ENCODE measurements at places on chromosomes 7 and 10.
A peak's percentile ranks its signal among the peaks of the same experiment; 100 is the strongest.

GRCh38 chr10:103605359-103606096 lies 112.0 kb downstream of the NEURL1 start:
- no peak for DNase-seq

DNA sequence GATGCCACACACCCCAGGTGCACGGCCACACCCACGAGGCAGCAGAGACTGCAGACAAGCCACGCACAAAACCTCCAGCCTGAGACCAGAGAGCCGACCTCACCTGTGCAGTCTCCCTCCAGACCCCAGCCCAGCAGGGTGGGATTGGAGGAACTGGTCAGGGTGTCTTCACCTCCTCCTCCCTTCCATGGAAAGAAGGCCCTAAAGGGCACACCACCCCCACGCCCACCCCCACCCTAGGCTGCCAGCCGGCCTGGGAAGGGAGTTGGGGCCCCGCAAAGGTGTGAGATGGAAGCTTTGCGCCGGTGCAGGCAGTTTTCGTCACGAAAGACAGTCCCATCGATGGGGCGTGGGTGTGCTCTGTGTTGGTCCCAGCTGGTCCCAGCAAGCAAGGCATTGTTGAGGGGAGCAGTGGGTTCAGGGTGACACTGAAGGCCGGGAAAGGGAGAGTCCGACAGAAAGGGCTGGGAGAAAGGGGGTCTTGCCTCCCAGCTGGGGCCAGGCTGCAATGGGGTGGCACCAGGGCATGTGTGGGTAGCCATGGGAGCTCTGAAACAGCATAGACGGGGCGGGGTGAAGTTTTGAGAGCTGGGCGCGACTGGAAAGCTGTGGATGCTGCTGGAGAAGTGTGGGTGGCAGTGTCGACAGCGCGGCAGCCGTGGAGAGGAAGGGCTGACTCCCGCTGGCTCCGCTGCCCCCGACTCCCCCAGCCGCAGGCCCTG lies 349.2 kb downstream of the GLRX3 start:
- no peak for DNase-seq

GRCh38 chr7:1290026-1290678 lies 57.5 kb downstream of the UNCX start:
- no peak for DNase-seq

- peak; percentile 44 for DNase-seq
These were observed 51.1 kb downstream of the CPEB3 start for GRCh38 chr10:92239600-92240288.

- DNase-seq = no peak
These were observed 3.4 kb upstream of the TCF7L2 start for GRCh38 chr10:112946649-112947048.

- no peak for DNase-seq
These were observed 264.0 kb upstream of the PRKCQ start for GRCh38 chr10:6843894-6844650.

- no peak for DNase-seq
These were observed 87.1 kb upstream of the HDAC9 start for GRCh38 chr7:18408461-18408860.

DNA sequence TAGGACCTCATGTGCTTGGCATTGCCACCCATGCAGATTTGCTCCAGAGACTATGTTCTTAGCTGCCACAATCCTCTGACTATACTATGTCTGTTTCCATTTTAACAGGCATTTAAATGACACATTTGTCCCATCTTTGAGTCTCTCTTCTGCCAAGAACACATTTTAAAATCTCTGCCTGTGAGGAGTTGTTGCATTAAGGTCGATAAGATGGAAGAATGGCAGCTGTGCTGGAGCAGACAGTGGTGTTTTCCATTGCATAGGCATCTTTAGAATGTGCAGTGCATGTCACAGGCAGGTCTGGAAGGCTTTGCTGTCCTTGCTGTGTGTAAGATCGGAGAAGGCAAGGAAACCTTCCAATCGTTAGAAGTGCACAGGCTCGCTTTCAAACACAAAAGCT lies 70.9 kb upstream of the CELF2 start:
- no peak for DNase-seq

GRCh38 chr7:135905355-135905754 lies 71.8 kb downstream of the MTPN start:
- no peak for DNase-seq

GRCh38 chr7:7112868-7113267 lies 69.5 kb upstream of the C1GALT1 start:
- no peak for DNase-seq

GRCh38 chr10:91032611-91033206 lies 111.8 kb upstream of the ANKRD1 start:
- DNase-seq = no peak

DNA sequence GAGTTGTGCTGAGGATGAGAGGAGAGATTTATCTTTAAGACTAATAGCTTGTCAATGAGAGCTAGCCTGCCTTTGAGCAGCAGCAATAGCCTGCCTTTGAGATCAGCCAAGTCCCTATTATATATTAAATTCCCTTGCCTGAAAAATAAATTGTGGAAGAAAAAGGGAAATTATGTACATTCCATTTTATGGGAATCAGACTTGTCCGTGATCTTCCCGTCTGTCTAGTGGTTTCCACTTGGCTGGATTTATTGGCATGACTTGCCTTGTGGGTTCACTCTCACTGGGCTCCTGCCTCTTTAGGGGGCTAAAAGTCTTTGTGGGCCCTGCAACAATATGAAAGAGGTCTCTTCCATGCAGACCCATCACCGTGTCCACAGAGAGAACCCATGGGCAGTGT lies 171.7 kb upstream of the FRMD4A start:
- DNase-seq = no peak

GRCh38 chr7:157932498-157933218 lies 595.9 kb downstream of the DNAJB6 start:
- no peak for DNase-seq

- no peak for DNase-seq
These were observed 63.7 kb downstream of the GRM8 start for GRCh38 chr7:127189074-127189473.

DNA sequence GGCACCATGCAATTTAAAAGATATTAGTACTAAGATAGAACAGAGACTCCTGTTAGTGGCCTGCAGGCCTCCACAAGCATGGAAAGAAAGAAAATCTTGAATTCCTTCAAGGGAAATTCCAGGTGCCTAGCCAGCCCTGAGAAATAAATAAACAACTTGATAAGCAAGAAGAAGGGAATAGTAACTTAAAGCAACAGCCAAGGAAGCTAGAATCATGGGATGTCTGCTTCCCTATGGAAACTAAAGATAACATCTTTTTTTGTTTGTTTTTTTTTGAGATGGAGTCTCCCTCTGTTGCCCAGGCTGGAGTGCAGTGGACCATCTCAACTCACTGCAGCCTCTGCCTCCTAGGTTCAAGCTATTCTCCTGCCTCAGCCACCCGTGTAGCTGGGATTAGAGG lies 128.6 kb downstream of the SKIDA1 start:
- no peak for DNase-seq

DNA sequence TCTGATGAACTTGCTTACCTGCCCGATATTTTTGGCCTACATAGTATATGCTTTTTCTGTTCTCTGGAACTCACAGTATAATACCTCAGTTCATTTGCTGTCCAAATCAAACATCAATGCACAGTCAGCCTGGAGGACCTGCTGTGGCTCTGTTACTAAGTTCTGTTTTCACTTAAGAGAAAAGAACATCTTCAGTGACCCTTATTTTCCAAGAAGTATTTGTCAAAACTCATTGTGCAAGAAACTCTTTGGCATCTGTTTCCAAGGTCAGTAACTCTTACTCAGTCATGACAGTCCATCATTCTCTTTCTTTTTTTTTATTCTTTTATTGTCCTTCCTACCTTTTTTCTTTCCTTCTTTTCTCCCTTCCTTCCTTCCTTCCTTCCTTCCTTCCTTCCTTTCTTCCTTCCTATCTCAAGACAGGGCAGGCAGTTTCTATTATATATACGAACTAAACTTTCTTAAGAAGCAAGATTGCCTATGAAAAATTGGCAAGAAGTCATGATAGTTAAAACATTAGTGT lies 37.8 kb upstream of the SEM1 start:
- DNase-seq = no peak

DNA sequence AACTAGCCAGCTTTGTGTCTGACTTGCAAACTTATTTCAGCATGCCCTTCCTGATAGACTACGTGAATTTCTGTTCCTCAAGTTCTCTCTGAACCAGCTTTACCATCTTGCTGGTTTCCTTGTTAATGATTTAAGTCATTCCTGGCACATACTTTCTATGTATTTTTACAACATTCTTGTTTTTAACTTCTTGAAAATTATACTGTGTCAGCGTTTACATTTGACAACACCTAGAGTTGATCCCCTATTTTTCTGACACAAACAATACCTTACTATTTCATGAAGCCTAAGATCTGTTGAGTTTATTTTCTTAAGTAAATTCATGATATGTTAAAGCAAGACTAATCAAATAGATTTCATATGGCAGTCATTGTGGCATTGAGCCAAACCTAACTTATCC lies 686.3 kb downstream of the XPNPEP1 start:
- DNase-seq = no peak

DNA sequence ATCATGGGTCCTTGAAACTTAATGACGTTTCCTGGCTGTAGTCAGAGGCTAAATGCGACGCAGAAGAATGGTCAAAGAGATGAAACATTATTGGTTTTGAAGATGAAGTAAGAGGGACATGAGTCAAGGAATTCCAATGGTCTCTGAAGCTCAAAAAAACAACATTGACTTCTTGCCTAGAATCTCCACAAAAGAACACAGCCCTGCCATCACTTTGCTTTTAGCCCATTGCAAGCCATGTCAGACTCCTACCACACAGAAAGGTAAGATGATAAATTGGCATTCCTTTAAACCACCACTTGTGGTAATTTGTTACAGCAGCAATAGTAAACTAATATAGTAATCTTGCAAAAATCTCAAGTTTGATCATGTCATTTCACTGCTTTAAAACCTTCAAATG lies 109.4 kb downstream of the TMEM26 start:
- no peak for DNase-seq

DNA sequence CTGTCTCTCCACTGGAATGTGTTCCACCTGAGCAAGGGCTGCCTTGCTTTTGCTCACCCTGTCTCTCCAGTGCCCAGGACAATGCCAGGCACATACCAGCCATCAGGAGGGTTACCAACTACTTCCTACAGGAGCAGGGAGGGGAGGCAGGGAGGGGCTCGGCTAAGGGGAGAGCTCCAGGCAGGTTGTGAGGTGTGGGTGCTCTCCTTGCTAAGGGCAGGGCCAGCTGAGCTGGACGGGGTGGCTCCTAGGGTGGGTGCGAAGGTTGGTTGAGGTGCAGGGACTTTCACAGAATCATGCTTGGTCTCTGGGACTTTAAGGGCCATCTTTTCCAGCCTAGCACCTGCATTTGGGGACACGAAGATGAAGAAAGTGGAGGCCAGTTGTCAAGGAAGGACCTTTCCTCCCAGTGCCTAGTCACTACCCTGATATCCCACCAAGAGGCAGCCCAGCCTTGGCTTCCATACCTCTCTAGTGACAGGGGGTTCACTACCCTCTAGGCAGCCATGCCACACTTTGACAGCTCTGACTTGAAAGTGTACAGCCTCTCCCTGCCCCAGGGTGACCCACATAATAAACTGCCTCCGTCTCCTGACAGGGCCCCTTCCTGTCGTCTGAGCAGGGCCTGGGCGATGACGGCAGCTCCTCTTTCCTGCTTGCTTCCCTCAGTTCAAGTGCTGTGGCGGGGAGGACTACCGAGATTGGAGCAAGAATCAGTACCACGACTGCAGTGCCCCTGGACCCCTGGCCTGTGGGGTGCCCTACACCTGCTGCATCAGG lies 46.5 kb downstream of the TSPAN15 start:
- DNase-seq = no peak

GRCh38 chr7:31735991-31736982 lies 49.3 kb downstream of the PPP1R17 start:
- DNase-seq = peak; percentile 81

- DNase-seq = no peak
These were observed 438.8 kb downstream of the HTR7 start for GRCh38 chr10:90418869-90419652.

DNA sequence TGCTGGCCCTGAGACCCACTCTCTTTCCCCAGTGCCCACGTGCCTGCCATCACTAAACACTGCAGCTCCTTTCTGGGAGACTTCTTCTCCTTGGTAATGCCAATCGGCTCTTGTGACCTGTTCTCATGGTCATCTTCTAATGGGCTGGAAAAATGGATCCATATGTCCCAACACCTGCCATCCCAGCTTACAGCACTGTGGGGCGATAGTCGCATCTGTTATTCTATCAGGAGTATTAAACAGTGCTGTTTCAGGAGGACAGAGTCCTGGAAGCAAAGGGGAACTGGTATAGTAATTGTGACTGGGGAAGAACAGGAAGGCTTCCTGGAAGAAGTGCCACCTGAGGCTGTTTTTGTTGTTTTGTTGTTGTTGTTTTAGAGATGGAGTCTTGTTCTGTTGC lies 411.2 kb downstream of the GLRX3 start:
- no peak for DNase-seq

GRCh38 chr7:142566271-142566670 lies 183.0 kb upstream of the PRSS1 start:
- no peak for DNase-seq

DNA sequence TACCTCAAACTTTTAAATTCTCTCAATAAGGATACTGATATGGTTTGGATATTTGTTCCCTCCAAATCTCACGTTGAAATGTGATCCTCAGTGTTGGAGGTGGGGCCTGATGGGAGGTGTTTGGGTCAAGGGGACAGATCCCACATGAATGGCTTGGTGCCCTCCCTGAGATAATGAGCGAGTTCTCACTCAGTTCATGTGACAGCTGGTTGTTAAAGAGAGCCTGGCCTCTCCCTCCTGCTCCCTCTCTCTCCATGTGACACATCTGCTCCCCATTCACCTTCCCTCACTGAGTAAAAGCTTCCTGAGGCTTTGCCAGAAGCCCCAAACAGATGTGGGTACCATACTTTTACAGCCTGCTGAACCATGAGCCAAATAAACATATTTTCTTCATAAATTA lies 19.2 kb downstream of the ABCB4 start:
- no peak for DNase-seq

DNA sequence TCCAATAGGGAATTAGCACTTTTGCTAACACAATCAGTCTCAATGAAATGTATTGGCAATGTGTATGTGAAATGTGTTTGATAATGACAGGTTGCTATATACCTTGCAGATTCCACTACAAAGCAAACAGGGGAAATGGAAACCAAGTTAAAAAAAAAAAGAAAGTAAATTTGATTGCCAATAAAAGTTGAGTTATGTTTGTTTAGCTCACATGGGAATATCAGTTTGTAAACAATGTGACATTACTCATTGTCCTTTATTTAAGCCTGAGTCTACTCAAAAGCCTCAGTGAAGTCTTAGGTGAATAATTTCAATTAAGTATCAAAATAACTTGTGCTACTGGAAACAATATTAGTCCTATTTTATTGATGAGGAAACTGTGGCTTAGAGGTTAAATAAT lies 285.2 kb downstream of the CACNA2D1 start:
- no peak for DNase-seq

- DNase-seq = no peak
These were observed 569.1 kb downstream of the INHBA start for GRCh38 chr7:41133690-41134299.

GRCh38 chr7:5514440-5515035 lies 90.9 kb upstream of the TNRC18 start:
- DNase-seq = no peak

GRCh38 chr10:3676564-3676963 lies 108.4 kb downstream of the KLF6 start:
- DNase-seq = no peak
